ENCODE measurements at places on chromosomes 7 and 10. TPM values are rescaled to one million over a fixed set of nuclear protein-coding genes. Genes with fewer than 3 reads are reported as not detected.

- no peak for DNase-seq
- no peak overlapping the region for H3K4me3 ChIP-seq
- H3K27me3 ChIP-seq = no peaks in the 10 kb centered on the region
- H3K4me1 ChIP-seq = peaks cover 8% of the 10 kb centered on the region
- no peaks in the 10 kb centered on the region for H3K36me3 ChIP-seq
- no peak overlapping the region for H3K27ac ChIP-seq
Measured at GRCh38 chr10:30763918-30764317, 134.4 kb upstream of the LYZL2 start.

GRCh38 chr7:49692516-49692915, 80.9 kb upstream of the VWC2 start:
- no peak overlapping the region for H3K4me3 ChIP-seq
- H3K27ac ChIP-seq = no peak overlapping the region
- H3K4me1 ChIP-seq = no peaks in the 10 kb centered on the region
- no peak for DNase-seq

Gene CFTR
- polyA plus RNA-seq = 0.21 TPM

DNA sequence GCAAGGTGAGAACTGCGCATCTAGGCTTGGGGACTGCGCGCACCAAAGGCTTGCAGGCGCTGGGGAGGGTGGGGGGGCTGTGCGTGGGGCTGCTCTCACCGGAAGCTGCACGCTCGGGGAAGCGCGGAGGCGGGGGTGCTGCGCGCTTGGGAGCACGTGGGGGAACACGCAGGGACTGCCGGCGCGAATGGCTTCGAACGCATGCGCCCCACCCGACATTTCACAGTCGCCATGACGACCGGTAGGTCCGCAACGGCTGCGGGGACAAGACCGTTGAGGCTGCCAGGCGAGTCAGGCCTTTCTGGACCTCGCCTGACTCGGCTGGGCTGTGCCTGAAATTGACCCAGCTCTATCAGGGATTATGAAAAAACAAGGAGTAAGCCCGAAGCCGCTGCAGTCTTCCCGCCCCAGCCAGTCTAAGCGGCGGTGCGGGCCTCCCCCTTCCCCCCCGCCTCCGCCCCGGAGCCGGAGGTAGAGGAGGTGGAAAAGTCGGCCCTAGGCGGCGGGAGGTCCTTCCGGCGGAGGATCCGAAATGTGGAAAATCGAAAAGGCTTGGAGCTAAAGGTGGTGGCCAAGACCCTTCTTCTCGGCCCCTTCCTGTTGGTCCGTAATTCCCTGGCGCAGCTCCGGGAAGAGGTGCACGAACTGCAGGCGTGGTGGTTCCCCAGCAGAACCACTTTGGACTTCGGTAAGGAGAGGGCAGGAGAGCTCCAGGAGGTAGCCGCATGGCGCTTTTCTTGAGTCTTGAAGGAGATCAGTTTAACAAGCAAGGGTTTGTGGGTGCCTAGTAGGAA, 34.9 kb upstream of the STEAP1 start:
- no peaks in the 10 kb centered on the region for H3K36me3 ChIP-seq
- peaks cover 12% of the 10 kb centered on the region for H3K27me3 ChIP-seq
- H3K27ac ChIP-seq = no peak overlapping the region
- H3K4me1 ChIP-seq = no peaks in the 10 kb centered on the region
- peak; percentile 1 for DNase-seq

- DNase-seq = no peak
- no peak overlapping the region for H3K27ac ChIP-seq
- no peaks in the 10 kb centered on the region for H3K36me3 ChIP-seq
Measured at GRCh38 chr7:22127835-22128527, 182.3 kb upstream of the CDCA7L start.

DNA sequence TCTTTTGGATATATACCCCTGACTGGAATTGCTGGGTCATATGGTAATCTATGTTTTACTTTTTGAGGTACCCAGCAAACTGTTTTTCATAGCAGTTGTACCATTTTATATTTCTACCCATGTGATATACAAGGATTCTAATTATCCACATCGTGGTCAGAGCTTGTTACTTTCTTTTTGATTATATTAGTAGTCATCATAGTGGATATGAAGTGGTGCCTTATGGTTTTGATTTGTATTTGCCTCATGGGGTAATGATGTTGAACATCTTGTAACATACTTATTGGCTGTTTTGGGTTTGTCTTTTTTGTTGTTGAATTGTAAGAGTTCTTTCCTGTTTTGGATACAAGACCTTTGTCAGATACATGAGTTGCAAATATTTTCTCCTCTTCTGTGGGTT, 51.7 kb downstream of the MAPK8 start:
- DNase-seq = no peak
- H3K4me1 ChIP-seq = peaks cover 2% of the 10 kb centered on the region
- H3K27ac ChIP-seq = no peak overlapping the region
- no peaks in the 10 kb centered on the region for H3K36me3 ChIP-seq
- H3K27me3 ChIP-seq = no peaks in the 10 kb centered on the region
- no peak overlapping the region for H3K4me3 ChIP-seq

Gene KIAA1217
- polyA plus RNA-seq = 4.4 TPM

DNA sequence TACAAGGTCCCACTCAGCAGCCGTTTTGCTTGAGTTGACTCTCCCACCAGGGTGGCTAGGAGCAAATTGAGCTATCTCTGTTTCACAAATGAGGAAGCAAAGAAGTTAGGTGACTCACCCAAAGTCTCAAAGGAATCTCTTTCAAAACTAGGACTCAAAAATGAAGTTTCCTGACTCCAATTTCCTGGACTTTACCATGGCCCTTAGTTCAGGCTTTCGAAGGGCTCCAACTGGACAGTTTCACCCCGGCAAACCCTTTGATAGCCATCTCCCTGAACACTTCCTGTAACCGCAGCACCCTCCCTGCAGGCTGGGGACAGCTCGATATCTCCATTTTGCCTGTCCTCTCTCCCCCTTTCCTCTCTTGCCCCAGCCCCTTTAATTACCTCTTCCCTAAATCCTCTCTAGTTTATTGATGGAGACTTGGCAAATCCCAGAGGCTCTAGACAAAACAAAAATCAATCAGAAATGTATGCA, 4.7 kb upstream of the AFAP1L2 start:
- no peak overlapping the region for H3K4me3 ChIP-seq
- H3K36me3 ChIP-seq = no peaks in the 10 kb centered on the region
- DNase-seq = no peak
- H3K4me1 ChIP-seq = no peaks in the 10 kb centered on the region
- H3K27me3 ChIP-seq = peaks cover 44% of the 10 kb centered on the region

Gene PRPS1L1
- not detected for polyA plus RNA-seq

DNA sequence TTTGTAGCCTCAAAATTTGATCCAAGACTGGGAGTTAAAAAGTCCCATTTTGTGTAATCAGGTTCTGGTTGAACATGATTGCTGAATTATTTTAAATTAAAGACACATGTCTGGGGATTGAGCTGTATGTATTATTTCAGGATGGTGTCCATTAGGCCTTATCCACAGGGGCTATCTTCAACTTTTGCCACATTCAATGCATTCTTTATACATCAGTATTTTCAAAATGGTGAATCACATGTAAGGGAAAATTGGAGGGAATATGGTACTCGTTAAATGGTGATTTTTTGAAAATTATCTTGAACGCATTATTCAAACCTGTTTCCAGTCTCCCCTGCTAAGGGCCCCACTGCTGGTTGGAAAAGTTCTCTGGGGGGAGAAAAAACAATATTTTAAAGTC, 367.7 kb upstream of the NPVF start:
- no peaks in the 10 kb centered on the region for H3K4me1 ChIP-seq
- no peaks in the 10 kb centered on the region for H3K27me3 ChIP-seq
- H3K4me3 ChIP-seq = no peak overlapping the region
- no peak overlapping the region for H3K27ac ChIP-seq
- no peaks in the 10 kb centered on the region for H3K36me3 ChIP-seq

DNA sequence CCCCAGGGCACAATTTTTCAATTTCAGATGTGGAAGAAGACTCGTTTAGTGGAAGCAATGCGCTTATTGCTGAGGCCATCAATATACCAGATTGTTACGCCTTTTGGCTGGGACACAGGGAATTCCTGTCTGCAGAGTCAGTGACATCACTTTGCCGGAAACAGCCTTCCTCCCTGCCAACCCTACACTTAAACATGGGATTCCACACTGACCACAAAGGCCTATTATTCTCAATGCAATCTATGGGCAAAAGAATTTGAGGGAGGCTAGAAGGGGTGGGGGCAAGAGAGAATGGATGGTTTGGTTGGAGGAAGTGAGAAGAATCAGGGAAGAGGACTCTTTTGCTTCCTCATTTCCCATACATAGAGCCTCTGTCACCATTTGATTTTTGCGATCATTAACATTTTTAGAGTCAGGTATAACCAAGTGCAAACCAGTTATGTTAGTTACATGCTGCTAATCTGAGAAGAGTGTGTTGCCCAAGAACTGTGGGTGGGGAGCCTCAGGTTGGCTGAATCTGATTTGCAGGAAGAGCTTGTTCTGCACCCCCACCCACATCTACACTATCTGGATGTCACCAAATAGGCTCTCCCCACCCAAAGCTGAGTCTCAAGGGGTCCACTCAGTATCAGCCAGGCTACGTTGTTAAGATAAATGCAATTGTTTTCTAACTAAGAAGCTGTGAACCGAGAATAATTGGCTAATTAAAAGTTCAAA, 58.2 kb downstream of the ENTPD1 start:
- H3K4me1 ChIP-seq = peaks cover 15% of the 10 kb centered on the region
- peak; percentile 89 for DNase-seq
- H3K36me3 ChIP-seq = no peaks in the 10 kb centered on the region
- no peaks in the 10 kb centered on the region for H3K27me3 ChIP-seq

GRCh38 chr7:142896741-142897379, 11.3 kb upstream of the TRPV6 start:
- DNase-seq = no peak
- H3K27ac ChIP-seq = no peak overlapping the region
- H3K36me3 ChIP-seq = no peaks in the 10 kb centered on the region
- no peaks in the 10 kb centered on the region for H3K4me1 ChIP-seq
- H3K27me3 ChIP-seq = no peaks in the 10 kb centered on the region
- H3K4me3 ChIP-seq = no peak overlapping the region

GRCh38 chr10:1174022-1174421, 117.8 kb downstream of the WDR37 start:
- H3K27me3 ChIP-seq = no peaks in the 10 kb centered on the region
- H3K4me3 ChIP-seq = no peak overlapping the region
- no peak for DNase-seq
- H3K27ac ChIP-seq = no peak overlapping the region

Gene SPRN
- 2.4 TPM for polyA plus RNA-seq

GRCh38 chr7:79452032-79452494, 1.4 kb downstream of the MAGI2 start:
- peak; percentile 82 for DNase-seq
- H3K36me3 ChIP-seq = peaks cover 4% of the 10 kb centered on the region
- H3K27me3 ChIP-seq = no peaks in the 10 kb centered on the region
- H3K4me1 ChIP-seq = peaks cover 8% of the 10 kb centered on the region
- peak overlapping the region; percentile 54 for H3K4me3 ChIP-seq
- H3K27ac ChIP-seq = peak overlapping the region; percentile 96

Gene CPA2
- not detected for polyA plus RNA-seq

GRCh38 chr7:137564677-137565076, 221.1 kb upstream of the PTN start:
- H3K4me3 ChIP-seq = no peak overlapping the region
- no peak overlapping the region for H3K27ac ChIP-seq

Gene AMPH
- 4.0 TPM for polyA plus RNA-seq

DNA sequence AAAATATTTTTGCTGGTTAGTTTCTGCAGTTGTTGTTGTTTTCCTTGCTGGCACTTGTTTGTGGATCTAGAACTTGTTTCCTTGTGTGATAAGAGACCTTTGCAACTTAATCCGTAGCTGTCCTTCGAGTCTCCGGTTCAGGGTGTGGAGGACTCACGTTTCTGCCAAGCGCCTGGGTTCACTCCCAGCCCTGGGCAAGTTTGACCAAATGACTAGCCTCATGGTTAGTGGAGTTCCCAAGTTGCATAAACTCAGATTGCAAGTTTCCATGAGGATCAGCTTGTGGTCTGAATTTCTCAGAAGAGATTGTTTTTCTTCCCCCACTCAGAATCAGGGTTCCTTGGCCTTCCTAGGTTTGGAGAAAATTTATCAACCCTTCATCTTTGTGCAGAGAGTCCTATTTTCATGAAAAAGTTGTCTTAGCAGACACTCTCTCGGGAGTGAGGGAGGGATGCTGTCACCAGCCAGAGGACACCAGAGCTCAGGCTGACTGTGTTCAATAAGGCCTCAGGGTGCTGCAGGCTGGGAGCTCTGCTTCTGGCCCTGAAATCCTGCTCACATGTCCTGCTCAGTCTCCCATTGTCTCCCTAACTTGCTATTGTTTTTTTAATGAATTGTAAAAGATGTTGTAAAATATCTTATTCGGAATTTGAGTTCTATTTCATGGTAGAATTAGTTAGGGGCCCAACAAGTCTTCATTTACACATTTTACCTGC, 377.7 kb upstream of the KLF6 start:
- H3K36me3 ChIP-seq = no peaks in the 10 kb centered on the region
- no peak overlapping the region for H3K4me3 ChIP-seq
- H3K27ac ChIP-seq = no peak overlapping the region
- H3K27me3 ChIP-seq = no peaks in the 10 kb centered on the region
- no peaks in the 10 kb centered on the region for H3K4me1 ChIP-seq
- no peak for DNase-seq

GRCh38 chr7:82455295-82455694, 11.7 kb upstream of the CACNA2D1 start:
- H3K27me3 ChIP-seq = no peaks in the 10 kb centered on the region
- DNase-seq = no peak
- H3K4me3 ChIP-seq = no peak overlapping the region
- H3K4me1 ChIP-seq = no peaks in the 10 kb centered on the region

Gene AKR1C4
- not detected for polyA plus RNA-seq

GRCh38 chr7:67512481-67512880, 515.8 kb downstream of the TYW1 start:
- no peak overlapping the region for H3K4me3 ChIP-seq
- DNase-seq = no peak
- no peak overlapping the region for H3K27ac ChIP-seq
- no peaks in the 10 kb centered on the region for H3K27me3 ChIP-seq
- no peaks in the 10 kb centered on the region for H3K4me1 ChIP-seq

DNA sequence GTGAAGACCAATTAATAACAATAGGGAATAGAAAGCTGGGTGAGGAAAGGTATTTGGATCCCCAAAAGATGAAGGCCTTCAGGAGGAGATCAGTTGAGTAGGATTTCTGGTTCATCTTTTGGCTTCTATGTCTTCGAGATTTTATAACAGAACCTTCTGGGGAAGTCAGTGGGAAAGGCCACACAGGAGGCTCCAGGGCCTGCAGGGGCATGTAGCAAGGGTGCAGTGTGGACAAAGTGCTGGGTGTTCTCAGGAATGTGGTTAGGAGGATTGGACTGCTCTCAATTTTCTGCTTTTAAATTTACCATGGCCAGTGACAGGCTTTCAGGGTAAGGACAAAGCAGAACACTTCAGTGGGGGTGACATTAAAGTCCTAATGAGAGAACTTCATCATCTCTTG, 378.0 kb downstream of the CCSER2 start:
- H3K36me3 ChIP-seq = no peaks in the 10 kb centered on the region
- DNase-seq = no peak
- H3K27ac ChIP-seq = no peak overlapping the region
- H3K4me3 ChIP-seq = no peak overlapping the region
- H3K4me1 ChIP-seq = no peaks in the 10 kb centered on the region

Gene OR2A7
- polyA plus RNA-seq = not detected

- H3K27me3 ChIP-seq = peaks cover 54% of the 10 kb centered on the region
- no peaks in the 10 kb centered on the region for H3K36me3 ChIP-seq
- no peak overlapping the region for H3K27ac ChIP-seq
- H3K4me1 ChIP-seq = peaks cover 19% of the 10 kb centered on the region
- no peak overlapping the region for H3K4me3 ChIP-seq
Measured at GRCh38 chr10:103490986-103491314, 2.6 kb upstream of the NEURL1 start.

Gene MUC3A
- polyA plus RNA-seq = not detected

GRCh38 chr10:110802551-110803238, 69.0 kb upstream of the PDCD4 start:
- no peak overlapping the region for H3K4me3 ChIP-seq
- DNase-seq = peak; percentile 94
- H3K4me1 ChIP-seq = peaks cover 7% of the 10 kb centered on the region

Gene GPR26
- polyA plus RNA-seq = not detected

GRCh38 chr7:104160375-104160774, 47.4 kb downstream of the ORC5 start:
- H3K4me1 ChIP-seq = no peaks in the 10 kb centered on the region
- peaks cover 5% of the 10 kb centered on the region for H3K36me3 ChIP-seq
- H3K4me3 ChIP-seq = no peak overlapping the region

All from IMR-90 (cell line).